ENCODE measurements at places on chromosomes 1 and 21.
A peak's percentile ranks its signal among the peaks of the same experiment; 100 is the strongest.

DNA sequence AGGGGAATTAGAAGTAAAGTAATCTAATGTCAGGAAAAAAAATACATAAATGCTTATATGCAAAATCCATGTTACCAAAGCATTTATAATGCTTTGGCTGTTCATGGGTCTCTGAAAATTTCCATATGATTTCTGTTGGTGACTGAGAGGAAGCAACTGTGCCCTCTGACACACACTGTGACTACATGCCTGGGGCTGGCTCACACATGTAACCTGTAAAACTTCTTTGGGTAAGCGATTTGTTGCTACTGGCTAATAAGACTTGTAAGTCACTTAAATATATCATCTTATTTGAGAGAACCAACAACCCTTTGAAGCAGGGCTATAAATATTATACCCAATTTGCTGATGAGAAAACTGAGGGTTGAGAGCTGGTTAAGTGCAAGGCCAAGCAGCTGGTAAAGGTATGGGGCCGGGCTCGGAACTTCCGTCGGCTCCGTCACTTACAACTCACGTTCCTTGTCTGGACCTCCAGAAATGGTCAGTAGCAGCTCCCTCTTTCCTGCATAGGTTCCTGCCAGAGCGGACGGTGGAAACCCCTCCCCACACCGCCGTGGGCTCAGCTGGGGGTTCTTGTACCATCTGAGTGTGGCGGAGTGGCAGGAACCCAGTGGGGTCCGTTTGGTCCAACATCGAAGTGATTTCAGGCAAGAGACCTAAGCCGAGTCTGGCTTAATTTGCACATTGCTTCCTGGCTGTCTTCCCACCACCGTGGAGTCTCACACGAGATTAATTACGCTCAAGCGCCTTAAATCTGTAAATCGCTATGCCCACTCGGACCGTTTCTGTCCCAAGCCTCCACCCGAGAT, 714 bp downstream of the DFFA start:
- DNase-seq: no peak

GRCh38 chr1:116987256-116987555, 14.4 kb upstream of the CD101 start:
- peak; percentile 29 for DNase-seq

GRCh38 chr1:47717341-47717740, 279.5 kb downstream of the FOXD2 start:
- no peak for DNase-seq

DNA sequence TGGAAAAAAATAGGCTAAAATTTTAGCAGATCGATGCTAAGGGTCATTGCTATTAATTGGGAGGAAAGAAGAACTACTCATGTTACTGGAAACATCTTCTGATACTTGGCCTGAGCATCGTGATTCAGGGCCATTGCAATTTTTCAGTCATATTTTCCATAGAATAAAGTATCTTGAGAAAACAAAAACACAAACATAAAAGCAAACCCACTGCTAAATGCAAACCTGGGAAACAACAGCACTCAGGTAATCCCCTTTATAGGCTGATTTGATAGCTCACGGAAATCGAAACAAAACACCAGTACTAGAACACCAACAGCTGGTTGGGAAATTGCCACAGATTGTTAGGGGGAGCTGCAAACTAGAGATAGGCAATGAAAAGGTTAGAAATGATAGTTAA, 172.9 kb upstream of the ESRRG start:
- no peak for DNase-seq

- DNase-seq: no peak
Observed at GRCh38 chr1:53088616-53089300, 26.7 kb downstream of the PODN start.

- DNase-seq: no peak
Observed at GRCh38 chr1:113981962-113982931, 3.0 kb downstream of the OLFML3 start.

DNA sequence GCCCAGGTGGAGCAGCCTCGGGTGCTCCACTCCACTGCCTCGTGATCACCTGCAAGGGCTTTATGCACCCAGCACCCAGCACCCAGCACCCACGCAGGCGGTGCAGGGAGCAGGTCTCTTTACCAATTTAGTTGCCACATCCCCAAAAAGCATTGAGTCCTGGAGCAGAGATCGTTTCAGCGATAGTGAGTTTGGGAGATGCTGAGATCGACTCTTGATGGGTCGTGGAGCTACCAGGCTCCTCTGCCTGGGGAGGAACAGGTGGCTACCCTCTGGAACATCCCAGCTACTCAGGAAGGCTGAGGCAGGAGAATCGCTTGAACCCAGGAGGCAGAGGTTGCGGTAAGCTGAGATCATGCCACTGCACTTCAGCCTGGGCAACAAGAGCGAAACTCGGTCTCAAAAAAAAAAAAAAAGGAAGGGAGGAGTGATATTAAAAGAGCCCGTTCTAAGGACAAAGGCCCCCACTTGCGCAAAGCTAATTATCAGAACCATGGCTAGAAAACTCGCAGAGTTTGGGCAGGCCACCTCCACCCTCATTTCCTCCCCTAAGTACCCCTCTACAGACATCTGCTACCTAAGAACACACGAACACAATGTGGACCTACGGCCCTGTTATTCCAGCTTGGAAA, 106.5 kb upstream of the SLC45A1 start:
- no peak for DNase-seq

DNA sequence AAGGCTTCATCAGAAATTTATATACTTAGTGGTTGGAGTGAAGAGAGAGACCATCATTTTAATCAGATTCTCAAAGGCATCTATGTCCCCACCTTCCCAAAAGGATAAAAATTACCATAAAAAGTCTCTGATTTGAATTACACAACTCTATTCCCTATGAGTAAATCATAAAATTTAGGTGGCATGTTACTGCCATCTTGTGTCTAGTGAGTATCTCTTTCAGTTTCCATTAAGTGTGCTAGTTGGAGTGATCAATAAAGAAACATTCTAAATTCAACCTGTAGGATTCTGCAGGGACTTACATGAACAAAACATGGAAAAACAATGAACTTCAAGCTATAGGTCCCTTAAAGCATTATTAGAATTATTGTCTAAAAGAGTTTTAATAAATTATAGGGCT, 655.4 kb downstream of the LTN1 start:
- no peak for DNase-seq

DNA sequence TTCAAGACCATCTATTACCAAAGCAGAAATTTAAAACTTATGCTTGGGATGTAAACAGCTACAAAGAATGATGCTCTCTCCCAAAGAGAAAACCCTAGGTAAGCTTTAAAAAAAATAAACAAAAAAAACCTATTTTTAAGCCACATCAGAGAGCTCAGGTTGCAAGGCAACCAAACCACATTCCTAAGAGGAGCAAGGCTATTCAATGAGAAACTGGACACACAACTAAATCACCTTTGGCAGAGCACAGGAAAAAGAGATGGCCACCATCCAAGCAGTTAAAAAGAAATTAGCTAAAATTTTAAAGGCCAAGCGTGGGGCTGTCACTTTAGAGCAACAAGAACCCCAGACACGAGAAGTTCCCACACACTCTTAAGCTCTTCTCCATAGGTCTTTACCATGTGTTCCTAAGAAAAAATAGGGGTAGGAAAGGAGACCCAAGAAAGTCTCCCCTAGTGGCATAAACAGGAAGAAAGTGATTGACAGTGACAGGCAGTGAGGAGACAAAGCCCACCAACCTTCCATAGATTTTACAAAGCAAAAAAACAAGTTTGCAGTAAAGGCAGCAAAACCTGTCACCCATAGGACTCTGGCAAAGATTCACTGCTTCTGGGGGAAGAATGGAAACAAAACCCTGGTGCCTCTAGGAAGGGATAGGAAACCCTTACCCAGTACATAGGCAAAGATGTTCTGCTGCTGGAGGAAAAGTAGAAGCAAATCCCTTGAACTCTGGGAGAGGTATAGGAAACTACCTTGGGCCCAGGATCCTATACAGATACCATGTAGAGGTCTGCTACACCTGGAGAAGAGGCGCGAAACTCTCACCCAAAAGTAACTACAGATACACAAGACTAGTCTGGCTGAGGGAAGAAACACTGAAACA, 68.5 kb downstream of the FOXJ3 start:
- no peak for DNase-seq

GRCh38 chr1:179083533-179083932, 1.7 kb downstream of the TOR3A start:
- no peak for DNase-seq

DNA sequence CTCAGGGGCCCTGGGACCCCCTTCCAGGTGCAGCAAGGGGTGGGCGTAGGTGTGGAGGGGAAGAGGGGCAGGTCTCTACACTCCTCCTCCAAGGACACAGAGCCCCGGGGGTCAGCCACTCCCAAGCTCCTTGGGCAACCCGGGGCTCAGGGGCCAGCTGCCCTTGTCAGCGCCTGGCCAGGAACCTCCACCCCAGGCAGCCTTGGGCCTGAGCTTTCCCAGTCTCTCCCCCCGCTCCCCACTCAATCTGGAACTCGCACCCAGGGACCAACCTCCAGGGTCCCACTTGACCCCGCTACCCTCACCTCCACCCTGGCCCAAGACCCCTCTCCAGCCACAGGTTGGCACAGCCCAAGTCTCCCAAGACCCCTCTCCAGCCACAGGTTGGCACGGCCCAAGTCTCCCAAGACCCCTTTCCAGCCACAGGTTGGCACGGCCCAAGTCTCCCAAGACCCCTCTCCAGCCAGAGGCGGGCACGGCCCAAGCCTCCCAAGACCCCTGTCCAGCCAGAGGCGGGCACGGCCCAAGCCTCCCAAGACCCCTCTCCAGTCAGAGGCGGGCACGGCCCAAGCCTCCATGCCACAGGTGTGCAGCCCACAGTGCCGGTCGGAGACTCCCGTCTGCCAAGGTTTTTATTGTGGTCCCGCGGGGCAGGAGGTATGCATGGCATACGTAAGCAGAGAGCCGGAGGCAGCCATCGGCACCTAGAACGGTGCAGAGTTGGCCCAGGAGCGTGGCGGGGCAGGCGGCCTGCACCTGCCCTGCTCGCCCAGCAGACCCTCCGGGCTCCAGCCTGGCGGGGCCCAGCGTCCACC, 3.0 kb downstream of the TNFRSF4 start:
- no peak for DNase-seq

- no peak for DNase-seq
Observed at GRCh38 chr1:161098210-161099068, at the start of gene KLHDC9. TSS of gene KLHDC9 (plus strand) at chr1:161098361. CDS start at chr1:161098536, 175 bp downstream.

- DNase-seq: no peak
Observed at GRCh38 chr1:78096017-78096416, 50.3 kb downstream of the GIPC2 start.

GRCh38 chr1:109925159-109925990, 14.7 kb downstream of the CSF1 start:
- no peak for DNase-seq

- peak; percentile 20 for DNase-seq
Observed at GRCh38 chr1:16162163-16162822, 6.4 kb upstream of the EPHA2 start.

DNA sequence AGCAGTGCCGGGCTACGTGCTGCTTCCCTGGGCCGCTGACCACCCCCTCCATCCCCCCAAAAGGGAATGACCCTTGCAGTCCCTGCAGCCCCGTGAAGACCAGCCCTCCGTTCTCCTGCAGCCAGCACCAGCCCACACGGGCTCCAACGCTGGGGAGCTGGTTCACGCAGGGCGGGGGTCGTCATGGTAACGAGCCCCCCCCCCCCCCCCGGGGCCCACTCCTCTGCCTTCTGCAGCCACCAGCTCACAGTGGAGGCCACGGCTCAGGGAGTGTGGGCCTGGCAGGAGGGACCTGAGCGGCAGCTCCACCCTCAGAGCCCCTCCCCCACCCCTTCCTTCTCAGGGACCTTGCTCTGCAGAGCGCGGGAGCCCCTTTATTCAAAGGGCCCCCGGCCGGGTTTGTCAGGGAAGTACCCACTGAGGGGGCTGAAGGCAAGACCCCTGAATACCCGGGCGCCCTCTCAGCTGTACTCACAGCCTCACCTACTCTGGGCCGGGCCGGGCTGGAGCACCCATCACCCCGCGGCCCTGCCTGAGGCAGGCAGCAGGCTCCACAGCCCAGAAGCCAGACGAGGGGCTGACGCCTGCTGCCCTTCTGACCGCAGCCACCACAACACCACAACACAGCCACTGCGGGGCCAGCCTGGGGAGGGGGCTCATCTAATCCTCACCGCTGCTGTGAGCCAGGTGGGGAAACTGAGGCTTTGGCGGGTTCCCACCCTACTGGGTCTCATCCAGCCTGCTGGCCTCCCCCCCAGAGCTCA, 12.6 kb downstream of the MEGF6 start:
- DNase-seq: no peak

DNA sequence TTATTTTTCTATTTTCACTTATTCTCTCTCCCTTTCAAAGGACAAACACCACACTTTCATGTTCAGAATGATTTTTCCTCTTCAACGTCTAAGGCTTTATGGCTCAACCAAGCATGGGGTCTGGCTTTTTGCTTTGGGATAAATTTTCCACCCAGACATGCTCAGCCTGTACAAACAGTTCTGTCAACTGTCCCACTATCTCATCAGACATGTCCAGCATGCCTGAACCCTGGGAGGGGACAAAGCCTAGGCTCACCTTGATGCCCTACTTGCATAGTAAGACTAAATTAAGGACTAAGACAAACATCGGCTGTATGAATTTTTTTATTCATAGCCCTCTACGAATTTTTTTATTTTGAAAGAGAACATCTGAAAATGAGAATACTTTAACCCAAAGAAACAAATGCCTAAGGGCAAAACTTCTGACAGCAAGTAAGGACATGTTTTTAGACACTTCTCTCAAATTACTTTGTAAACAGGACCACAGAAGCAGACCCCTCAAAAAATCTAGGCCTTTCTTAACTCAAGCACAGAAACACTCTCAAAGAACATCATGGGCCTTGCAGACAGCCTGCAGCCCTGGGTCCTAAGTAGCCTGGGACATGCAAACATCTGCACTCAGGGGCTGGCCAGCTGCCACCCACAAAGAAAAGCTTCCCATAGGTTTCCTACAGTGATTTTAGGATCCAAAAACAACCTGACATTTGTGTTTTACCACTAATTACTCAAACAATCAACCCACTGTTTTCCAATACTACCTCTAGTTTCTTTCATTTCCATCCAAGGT, 72.3 kb upstream of the PALMD start:
- DNase-seq: no peak

- DNase-seq: no peak
Observed at GRCh38 chr1:211145944-211146343, 12.0 kb upstream of the KCNH1 start.

- no peak for DNase-seq
Observed at GRCh38 chr1:195306281-195306680, 1302.0 kb downstream of the KCNT2 start.
